ENCODE measurements at places on chromosomes 6 and 20.
A peak's percentile ranks its signal among the peaks of the same experiment; 100 is the strongest.

- no peak for DNase-seq
Measured at GRCh38 chr20:23293689-23294088, 56.9 kb upstream of the NXT1 start.

DNA sequence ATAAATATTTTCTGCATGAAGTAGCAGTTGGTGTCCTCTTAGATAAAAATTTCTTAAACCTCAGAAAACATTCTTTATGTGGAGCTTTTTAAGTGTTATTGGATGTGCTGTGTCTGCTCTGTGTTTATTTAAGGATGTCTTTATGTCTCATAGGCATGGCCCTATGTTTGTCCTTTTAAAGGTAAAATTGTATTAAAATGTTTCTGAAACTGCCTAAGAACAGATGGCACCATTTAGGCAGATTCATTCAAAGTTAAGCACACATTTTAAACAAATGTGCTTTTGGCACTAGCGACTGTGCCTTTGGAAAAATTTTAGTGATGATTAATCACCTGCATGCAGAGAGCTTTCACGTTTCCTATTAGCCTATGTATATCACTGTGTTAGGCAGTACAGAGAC is 125.2 kb downstream of the KIF6 start:
- DNase-seq, result no peak

DNA sequence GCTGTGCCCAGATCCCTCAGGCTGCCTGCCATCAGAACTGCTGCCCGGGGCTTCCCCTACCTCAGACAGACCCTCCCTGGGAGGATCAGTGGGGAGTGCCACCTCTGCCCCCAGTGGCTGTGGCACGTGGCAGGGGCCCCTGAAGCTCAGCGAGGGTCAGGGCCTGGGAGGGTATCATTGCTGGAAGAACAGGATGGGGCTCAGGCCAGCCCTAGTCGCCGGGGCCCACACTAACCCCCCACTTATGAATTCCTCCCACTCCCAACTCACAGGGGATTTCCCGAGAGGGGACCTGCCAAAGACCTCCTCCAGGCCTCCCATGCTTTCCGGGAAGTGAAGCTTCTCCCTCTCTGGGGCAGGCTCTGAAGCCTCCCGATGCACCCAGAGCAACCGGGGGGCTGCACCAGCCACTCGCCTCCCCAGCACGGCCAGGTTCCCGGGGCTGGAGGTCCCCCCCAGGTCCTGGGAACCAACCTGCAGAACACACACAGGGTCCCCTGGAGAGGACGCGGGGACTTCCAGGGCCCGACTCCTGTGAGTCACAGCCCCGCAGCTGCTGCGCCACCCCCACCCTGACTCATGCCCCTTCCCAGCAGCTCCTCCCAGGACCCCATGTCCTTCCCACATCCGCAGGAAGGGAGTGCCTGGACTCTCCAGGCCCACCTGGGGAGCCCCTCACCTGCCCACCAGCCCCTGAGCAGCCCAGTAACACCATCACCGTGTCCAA is 2.5 kb downstream of the TNFRSF6B start:
- DNase-seq, result peak; percentile 53

DNA sequence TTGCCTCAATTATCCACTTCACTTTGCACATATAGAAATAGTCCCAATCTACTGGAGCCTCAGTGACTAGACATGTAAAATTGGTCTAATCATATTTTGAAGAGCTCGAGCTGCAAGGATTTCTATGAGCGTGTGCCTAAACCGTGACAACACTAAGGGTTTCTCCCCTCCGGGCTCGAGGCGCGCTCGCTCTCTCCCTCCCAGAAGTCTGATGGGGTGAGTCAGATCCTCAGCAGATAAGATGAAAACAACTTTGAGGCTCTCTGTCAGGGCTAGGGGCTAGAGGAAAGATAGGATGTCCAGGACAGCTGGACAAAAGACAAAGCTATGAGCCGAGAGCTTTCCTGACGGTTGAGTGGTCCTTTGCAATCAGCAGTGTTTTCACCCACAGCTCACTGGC is 16.8 kb downstream of the GNAS-AS1 start:
- no peak for DNase-seq

DNA sequence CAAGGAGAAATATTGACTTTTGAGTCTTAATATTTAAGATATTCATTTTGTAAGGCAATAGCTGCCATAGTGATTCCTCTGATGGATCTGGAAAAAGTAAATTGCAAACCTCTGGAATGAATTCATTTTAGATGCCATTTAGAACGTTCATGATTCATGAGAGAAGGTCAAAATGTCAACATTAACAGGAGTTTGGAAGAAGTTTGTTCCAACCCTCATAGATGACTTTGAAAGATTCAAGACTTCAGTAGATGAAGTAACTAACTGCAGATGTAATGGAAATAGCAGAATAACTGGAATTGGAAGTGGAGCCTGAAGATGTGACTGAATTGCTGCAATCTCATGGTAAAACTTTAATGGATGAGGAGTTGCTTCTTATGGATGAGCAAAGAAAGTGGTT is 100.9 kb upstream of the CCN2 start:
- no peak for DNase-seq

DNA sequence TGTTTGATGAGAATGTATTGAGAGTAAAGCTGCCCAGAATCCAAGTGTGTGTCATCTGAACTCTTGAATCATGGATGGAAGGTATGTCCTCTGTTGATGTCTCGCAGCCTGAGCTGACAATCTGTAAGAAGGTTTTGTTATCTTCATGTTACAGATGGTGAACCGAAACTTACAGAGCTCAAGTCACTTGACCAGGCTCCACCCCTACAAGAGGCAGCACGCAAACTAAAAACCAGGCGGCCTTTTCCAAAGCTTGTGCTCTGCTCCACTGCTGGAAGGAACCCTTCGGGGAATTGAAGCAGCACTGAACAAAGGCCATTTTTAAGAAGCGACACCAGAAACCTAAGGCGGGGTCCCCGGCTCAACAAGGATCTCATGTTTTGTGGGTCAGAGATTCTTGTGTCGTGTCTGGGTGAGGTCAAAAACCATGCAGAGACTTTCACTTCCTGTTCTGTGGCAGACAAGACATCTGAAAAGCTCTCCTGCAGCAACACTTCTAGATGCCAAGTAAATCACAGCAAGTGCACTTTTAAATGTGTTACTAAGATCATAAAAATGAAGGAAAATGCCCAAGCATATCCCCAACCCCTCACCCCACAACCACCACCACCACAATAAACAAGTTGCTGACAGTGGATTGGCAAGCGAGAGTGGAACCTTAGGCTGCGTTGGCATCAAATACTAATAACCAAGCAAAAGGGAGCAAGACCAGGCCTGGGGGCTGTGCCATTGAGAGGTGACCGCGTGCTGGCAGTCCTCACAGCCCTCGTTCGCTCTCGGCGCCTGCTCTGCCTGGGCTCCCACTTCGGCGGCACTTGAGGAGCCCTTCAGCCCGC is 27.3 kb downstream of the NQO2 start:
- no peak for DNase-seq

DNA sequence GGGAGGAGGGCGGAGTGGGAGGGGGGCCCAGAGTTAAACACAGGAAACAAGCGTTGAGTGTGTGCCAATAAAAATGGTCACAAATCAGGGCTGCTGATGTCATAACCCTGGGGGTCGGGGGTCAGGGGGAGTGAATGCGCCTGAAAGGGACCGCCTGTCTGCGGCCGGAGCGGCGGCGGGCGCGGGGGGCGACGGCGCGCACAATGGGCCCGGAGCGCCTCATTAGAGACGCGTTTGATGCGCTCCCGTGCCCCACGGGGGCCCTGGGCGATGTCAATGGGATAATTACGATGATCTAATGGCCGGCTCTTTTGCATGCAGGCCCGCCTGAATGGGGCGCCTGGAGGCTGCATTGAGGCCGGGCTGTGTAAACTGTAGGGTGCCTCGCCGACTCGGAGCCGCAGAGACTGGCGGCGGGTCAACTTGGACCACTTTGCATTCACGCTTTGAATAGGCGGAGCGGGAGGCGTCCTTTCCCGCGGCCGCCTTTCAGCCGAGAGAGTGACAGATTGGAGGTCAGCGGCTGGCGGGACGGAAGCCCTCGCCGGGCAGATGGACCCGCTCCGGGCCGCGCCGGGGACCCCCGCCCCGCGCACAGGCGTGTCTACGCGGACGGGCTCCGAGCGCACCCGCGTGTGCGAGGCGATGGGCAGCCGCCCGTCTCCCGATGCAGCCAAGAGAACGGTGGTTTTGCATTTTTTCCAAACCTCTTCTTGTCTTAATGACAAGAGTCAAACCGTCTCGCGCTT is 296.1 kb downstream of the TFAP2C start:
- DNase-seq, result no peak

DNA sequence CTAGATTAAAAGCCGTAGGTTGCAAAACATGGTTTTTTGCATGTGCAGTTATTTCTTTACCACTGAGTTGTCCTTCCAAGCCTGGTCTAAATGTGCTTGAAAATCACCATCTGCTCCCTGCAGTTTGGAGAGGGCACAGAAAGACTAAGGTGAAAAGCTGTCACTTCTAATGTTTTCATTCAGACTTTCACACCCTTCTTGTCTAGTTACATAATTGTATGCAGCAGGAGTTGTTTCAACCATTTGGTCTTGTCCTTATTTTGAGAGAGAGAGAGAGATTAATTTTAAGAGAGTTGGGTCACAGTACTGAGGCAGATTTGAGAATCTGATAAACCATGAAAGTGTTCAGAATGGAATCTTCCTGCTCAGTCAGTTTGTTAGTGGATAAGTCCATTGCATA is 82.5 kb downstream of the ARID1B start:
- DNase-seq, result no peak

Data from SHP77 (cell line).